ENCODE measurements at places on chromosomes 2 and 18. TPM values are rescaled to one million over a fixed set of nuclear protein-coding genes. Genes with fewer than 3 reads are reported as not detected.

ABCG8 gene
- not detected for polyA plus RNA-seq

RND3 gene
- polyA plus RNA-seq = 5.0 TPM

SH2D6 gene
- polyA plus RNA-seq = 15.9 TPM

EFR3B gene
- 3.0 TPM for polyA plus RNA-seq

GLB1L gene
- 224 TPM for polyA plus RNA-seq

GALNT5 gene
- polyA plus RNA-seq = 0.45 TPM

NYAP2 gene
- 0.17 TPM for polyA plus RNA-seq

AMER3 gene
- polyA plus RNA-seq = 0.99 TPM

SLC5A7 gene
- polyA plus RNA-seq = 0.21 TPM

YIPF4 gene
- 41.2 TPM for polyA plus RNA-seq

ARL5A gene
- polyA plus RNA-seq = 19.1 TPM

FSIP2 gene
- 14.6 TPM for polyA plus RNA-seq

- peak; percentile 50 for DNase-seq
These were observed 42.8 kb downstream of the ITSN2 start for GRCh38 chr2:24317491-24317920.

- peak; percentile 90 for DNase-seq
These were observed 405 bp downstream of the SP3 start for GRCh38 chr2:173964565-173965371.

- DNase-seq = no peak
These were observed 23.1 kb downstream of the BCL2L11 start for GRCh38 chr2:111143843-111144198.

- no peak for DNase-seq
These were observed 191.2 kb downstream of the VWC2L start for GRCh38 chr2:214601852-214602633.

DNA sequence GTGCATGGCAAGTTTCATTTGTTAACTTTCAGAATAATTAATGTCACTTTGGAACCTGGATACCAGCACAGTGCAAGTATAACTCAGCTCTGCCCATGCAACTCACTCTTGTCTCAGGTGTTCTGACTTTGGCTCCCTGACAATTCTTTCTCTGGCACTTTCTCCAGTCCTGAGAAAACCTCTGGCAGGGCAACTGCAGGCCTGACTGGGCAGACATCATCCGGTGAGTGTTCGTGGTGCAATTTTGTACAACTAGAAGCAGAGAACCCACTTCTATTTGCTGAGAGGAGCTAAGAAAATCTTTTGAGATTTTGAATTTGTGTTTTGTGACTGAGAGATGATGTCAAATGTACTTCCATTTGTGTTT, 143.0 kb downstream of the AQP4 start:
- no peak for DNase-seq

- DNase-seq = no peak
These were observed 220.2 kb downstream of the BCL11A start for GRCh38 chr2:60333264-60333663.

GRCh38 chr2:98205889-98206288, 118.9 kb downstream of the VWA3B start:
- DNase-seq = no peak

DNA sequence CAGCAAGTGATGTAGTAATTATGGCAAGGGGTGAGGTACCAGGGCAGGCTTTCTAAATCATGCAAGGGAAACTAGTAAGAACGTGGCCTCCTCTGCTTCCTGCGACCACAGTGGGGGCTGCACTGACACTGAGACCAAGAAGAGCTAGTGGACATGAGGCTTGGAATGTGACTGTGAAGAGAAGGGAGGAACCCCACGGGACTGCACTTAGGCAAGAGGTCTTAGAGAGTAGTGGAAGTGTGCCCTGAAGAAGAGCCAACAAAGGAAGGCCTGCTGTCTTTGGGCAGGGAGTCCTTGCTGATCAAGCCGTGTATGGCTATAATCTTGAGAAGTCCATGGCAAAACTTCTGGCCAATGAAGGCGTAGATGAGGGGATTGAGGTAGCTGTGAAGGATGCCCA, 8.9 kb upstream of the RUFY4 start:
- DNase-seq = no peak

DNA sequence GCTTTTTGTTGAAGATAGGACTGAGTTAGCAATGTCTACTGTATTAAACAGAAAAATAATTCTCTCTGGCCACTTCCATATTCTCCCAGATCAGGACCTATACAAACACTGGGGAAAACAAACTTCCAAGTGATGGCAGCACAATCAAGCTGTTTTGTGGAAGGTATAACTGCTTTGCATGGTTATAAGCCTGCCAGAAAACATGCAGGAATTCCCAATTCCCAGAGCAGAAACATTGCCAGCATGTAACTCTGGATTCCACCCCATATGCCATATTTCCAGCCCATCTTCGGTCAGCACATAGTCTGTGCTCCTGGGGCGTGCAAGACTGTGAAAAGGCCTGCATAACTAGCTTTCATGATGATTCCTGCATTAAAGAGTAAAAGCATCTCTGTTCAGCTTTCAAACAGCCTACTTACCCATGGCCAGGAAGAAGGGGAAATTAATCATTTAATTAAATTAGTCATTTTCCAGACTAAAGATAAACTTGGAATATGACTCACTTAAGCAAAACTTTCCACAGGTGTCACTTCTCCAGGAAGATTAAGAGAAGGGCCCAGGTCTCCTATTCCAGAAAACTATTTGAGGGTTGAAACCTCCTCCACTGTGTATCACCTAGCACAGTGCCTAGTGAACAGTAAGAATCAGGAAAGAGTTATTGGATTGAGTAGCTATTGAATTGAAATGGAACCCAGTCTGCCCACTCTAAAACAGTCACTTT, 280.5 kb downstream of the NRXN1 start:
- no peak for DNase-seq

DNA sequence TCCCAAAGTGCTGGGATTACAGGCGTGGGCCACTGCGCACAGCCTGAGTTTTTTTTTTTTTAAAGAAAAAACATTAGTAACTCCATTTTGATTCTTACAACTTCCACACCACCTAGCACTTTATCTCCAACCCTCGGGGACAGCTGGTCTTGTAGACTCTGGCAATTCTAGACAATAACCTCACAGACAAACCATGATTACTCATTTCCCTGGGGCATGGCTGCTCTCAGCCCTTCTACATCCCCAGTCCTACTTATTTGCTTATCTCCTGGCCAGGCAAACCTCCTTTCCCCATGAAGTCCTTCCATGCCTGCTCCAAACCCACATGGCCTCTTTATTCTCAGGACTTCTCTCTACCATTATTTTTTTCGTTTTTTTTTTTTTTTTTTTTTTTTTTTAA, 91.1 kb downstream of the ACTR3 start:
- DNase-seq = no peak

DNA sequence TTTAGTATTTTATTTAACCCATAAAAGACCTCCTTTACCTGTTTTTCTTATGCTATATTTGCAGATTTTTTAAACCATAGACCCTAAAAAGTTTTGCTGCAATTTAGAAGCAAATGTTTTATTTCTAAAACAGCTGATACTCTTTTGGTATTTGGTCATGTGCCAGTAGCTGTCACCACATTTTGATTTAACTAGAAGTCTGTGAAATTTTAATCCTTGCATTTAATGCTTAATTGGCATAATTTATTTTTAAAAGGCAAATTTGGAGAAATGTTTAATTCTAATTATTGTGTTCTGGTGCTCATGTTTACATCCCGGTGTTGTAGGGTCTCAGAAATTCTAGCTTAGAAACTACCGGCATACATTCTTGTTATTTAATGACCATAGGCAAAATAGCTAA, 111.8 kb downstream of the TTC27 start:
- DNase-seq = no peak

DNA sequence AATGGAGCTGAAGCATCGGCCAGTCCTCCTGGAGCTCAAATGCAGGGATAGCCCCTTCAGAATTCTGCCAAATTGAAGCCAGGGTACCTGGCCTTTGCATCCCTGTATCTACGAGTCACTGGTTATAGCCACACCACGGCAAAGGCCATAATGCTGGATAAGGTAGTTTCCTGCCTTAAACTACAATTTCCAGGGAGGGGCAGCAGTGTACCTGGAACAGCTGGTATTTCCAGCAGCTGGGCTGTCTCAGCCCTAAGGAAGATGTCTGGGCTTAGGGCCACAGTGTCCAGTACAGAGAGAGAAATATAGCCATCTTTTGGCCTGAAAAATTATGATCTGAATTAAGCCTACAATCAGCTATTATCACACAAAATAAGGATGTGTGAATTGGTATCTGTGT, 180.3 kb downstream of the GCA start:
- no peak for DNase-seq

GRCh38 chr2:101410746-101411145, 23.4 kb upstream of the CREG2 start:
- no peak for DNase-seq

GRCh38 chr18:37393945-37394609, 171.5 kb downstream of the CELF4 start:
- DNase-seq = peak; percentile 78

GRCh38 chr2:200242570-200242969, 63.9 kb upstream of the SPATS2L start:
- DNase-seq = no peak

- DNase-seq = no peak
These were observed 79.8 kb downstream of the MGAT5 start for GRCh38 chr2:134333646-134334189.

DNA sequence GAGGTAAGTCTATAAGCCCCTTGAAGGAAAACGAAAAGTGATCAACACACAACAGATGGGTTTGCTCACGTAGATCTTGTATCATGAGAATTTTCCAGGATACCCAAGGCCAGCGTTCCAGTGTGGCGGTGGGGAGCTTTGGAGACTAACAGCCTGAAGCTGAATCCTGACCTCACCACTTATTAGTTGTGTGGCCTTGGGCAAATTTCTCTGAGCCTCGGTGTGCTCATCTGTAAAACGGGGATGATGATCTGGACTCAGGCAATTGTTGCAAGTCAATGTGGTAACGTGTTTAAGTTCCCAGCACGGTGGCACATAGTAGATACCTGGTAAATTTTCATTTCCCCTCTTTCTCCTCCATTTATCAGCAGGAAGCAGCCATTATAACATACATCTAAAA, 68.3 kb downstream of the VWA3B start:
- DNase-seq = no peak

GRCh38 chr2:49459314-49459993, 305.1 kb upstream of the FSHR start:
- DNase-seq = no peak

- DNase-seq = no peak
These were observed 7.3 kb downstream of the PRADC1 start for GRCh38 chr2:73225513-73226360.

DNA sequence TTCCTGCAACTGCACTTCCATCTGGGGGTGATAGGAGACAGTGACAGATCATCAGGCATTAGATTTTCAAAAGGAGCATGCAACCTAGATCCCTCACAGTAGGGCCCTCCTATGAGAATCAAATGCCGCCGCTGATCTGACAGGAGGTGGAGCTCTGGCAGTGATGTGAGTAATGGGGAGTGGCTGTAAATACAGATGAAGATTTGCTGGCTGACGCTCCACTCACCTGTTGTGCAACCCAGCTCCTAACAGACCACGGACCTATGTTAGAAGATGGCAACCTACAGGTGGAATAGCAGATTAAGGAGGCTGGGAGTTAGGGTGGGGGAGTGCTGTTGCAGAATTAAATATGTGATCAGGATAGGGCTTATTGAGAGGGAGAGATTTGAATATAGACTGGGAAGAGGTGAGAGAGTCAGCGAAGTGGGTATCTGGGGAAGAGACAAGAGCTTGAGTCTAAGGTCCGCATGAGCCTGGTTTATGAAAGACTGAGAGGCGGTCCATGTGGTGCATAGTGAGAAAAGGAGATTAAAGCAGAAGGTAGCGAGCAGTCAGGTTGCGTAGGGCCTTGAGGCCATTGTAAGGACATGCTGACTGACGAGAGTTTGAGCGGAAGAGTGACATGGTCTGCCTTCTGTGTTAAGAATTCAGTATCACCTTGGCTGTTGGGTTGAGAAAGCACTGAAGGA, 31.3 kb upstream of the TOGARAM2 start:
- DNase-seq = no peak

GRCh38 chr2:28155086-28155485, 237.6 kb upstream of the FOSL2 start:
- DNase-seq = no peak

DNA sequence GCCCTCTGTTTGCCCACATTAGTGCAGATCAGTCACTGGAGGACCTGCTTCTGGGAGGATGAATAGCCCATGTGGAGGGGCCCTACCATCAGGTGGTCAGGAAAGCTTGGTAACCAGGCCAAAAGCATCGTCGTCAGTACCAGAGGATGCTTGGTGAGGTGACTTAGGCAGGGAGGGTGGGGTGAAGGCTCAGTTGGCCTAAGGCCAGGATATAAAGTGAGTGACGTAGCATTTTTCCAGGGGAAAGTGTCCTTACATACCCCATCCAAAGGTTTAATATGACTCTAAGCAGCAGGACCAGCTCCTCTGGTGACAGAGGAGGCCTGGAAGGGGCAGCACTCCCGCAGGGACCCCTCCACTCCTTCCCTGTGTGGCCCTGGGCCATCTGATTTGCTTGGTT, 27.7 kb upstream of the DNMT3A start:
- DNase-seq = no peak

DNA sequence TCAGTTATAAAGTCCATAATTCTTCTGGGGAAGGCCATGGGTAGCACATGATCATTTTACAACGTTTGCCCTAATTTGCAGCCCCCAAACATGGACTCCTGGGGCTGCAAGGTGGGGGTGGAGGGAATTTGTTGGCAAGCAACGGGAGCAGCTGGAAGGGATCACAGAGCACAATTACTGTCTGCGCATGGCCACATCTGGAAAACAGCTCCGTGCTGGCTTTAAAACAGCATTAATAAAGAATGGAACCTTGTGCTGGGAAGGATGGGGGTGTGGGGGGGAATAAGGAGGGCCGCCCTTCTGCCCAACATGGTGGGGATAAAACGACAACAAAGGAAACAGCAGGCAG, 60.9 kb upstream of the SLC14A2 start:
- DNase-seq = no peak

DNA sequence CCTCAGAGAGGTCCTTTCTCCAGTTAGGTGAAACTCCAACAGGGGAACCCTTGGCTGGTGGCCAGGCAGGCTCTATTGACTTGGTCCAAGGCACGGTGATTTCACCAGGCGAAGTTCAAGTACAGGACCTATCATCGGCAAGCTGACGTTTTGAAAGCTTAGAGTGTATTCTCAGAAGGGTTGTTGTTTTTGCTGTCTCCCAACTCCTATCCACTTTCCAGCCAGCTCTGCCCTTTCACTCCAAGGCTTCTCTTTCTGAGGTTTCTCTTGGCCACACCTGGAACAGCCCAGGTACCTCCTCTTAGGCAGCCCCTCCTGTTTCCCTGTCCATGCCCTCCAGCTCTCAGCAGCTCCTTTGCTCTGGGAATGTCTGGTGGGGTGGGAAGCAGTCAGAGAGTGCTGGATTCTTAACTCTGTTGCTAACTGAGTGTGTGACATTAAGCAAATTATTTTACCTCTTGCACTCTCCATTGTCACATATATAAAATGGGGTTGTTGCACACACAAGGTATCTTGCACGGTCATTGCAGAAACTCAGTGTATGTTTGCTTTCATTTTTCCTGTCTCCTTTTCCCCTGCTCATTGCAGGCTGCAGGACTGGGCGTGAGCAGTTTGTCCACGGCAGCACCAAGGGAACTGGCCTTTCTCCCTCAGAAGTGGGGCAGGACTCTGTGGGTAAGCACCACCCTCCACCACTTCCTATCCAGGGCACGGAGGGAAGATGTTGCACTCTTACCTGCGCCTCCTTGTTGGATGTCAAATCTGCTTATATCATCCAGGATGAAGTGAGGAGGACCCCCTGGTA, 30.2 kb downstream of the CAPN13 start:
- DNase-seq = no peak

GRCh38 chr2:234469251-234469845, 27.5 kb downstream of the ARL4C start:
- no peak for DNase-seq

Data from testis (tissue), 5 donors.